ENCODE measurements at places on chromosomes 12 and 14.
A peak's percentile ranks its signal among the peaks of the same experiment; 100 is the strongest.

- DNase-seq, result no peak
These were observed 29.0 kb downstream of the CAPRIN2 start for GRCh38 chr12:30725739-30726138.

- no peak for DNase-seq
These were observed 273.8 kb upstream of the SFSWAP start for GRCh38 chr12:131436922-131437705.

DNA sequence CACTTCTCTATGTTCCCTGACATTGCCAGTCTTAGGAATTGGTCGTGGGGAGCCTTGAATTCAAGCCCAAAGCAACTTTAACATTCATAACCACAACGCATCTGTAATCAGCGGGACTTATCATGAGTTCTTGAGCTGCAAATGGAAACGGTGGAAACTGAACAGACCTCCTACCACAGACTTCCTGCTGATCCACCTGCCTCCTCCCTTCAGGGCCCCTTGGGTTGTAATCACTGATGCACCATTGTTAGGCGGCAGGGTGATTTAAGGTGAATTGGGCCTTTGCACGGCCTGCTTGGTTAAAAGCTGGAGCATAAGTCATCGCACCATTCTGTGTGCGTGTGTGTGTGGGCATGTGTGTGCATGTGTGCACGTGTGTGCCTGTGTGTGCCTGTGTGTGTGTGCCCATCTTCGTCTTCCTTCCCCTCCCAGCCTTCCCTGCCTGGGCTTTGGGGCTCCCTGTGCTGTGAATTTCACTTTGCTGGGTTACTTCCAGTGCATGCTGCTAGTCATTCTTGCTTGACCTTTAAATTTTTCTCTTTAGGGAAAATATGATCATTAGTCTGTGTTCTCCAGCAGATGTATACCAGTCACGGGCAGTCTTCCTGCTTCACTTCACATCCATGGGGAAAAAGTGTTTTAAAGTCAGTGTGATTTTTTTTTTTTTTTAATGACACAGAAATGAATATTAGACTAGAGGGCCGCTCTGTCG is 29.1 kb downstream of the CHST11 start:
- DNase-seq, result no peak

- DNase-seq, result peak; percentile 57
These were observed 923 bp upstream of the ITPR2 start for GRCh38 chr12:26833743-26834490.

GRCh38 chr12:43290836-43291235 is 261.2 kb downstream of the ADAMTS20 start:
- no peak for DNase-seq

DNA sequence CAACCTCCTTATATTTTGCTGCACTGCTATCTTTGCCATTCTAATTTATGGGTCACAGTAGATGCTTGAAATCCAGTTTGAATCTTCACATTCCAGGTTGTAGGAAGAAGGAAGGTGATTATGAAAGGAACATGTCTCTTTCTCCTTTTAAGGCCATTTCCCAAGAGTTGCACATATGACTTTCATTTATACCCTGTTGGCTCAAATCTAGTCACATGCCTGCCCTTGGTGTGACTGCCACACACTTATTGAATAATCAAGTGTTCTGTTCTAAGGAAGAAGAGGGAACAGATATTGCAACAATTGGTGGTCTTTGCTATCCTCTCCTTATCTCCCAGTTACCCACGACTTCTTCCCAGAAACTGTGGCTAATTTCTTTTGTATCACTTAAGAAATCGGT is 404.3 kb downstream of the TMEM117 start:
- DNase-seq, result no peak

- DNase-seq, result no peak
These were observed 507.0 kb downstream of the SNAPC1 start for GRCh38 chr14:62269204-62269603.

DNA sequence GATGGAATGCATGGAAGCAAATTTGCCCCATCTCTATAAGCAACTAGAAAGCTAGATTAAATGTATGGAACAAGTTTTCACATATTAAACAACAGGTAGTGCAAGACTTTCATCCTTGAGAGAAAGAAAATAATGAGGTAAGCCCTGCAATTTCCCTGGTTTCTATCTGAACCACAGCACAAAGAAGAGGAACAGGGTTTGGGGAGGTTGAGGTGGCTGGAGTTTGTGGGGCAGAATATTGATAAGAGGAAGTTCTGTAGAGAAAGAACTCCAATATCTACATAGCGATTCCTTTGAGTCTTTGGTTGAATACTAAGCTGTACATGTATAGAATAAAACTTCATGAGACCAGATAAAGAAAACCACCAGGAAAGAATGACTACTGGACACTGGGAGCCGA is 96.3 kb upstream of the CCND2 start:
- no peak for DNase-seq

GRCh38 chr14:72739446-72740405 is 154.2 kb downstream of the DPF3 start:
- DNase-seq, result no peak

DNA sequence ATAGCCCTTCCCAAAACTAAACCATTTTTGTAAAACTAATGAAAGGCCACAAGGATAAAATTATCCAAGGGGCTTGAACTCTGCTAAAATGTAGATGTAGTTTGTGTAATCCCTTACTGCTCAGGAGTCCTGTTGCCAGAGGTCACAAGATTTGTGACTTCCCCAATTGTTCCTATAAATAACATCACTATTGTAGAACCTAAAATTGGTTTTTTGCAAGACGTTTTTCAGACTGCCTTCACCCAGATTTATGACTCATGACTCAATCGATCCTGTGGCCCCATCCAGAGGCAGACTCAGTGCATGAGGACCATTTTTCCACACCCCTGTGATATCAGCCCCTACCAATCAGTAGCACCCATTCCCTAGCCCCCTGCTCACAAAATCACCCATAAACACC is 61.5 kb upstream of the RASSF8 start:
- no peak for DNase-seq

- DNase-seq, result no peak
These were observed 60.4 kb upstream of the SEL1L start for GRCh38 chr14:81594012-81594411.

DNA sequence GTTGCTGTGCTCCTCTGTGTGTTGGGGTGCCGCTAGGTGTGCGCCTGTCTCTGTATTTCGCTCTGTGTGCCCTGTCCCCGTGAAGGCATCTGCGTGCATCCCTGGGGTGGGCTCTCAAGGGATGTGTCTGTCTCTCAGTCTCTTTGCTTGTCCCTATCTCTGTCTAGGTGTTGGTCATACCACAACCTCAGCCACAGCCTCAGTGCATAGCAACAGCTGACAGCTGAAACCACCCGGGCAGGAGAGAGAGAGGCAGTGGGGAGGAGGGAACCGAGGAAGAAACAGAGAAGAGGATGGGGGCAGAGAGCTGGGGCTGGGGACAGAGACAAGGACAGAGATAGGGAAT is 953 bp upstream of the NXPH4 start:
- DNase-seq, result no peak

Data from NCI-H1105 (cell line).